ENCODE measurements at places on chromosomes 6 and 20. TPM values are rescaled to one million over a fixed set of nuclear protein-coding genes. Genes with fewer than 3 reads are reported as not detected.

ELOVL4 gene
- 0.51 TPM for total RNA-seq

SASH1 gene
- 112 TPM for total RNA-seq

MYMX gene
- 0.23 TPM for total RNA-seq

UBE2C gene
- total RNA-seq, result 30.2 TPM

FANCE gene
- total RNA-seq, result 18.0 TPM

CYP24A1 gene
- total RNA-seq, result not detected

IL20RA gene
- 0.79 TPM for total RNA-seq

PRDM13 gene
- total RNA-seq, result not detected

TOX2 gene
- total RNA-seq, result 1.5 TPM

MCCD1 gene
- not detected for total RNA-seq

RGS17 gene
- 3.3 TPM for total RNA-seq

TDRD6 gene
- 0.05 TPM for total RNA-seq

SLC17A9 gene
- 11.8 TPM for total RNA-seq

NDUFAF5 gene
- 17.7 TPM for total RNA-seq

SLC17A2 gene
- total RNA-seq, result not detected

NOX3 gene
- not detected for total RNA-seq

IPCEF1 gene
- total RNA-seq, result 2.3 TPM

OR2H1 gene
- total RNA-seq, result not detected

FOXF2 gene
- not detected for total RNA-seq

BMP2 gene
- 23.1 TPM for total RNA-seq

SLC23A2 gene
- total RNA-seq, result 25.0 TPM

ZKSCAN3 gene
- total RNA-seq, result 9.7 TPM

GDAP1L1 gene
- not detected for total RNA-seq

GCNT2 gene
- total RNA-seq, result 53.9 TPM
